Karpas-422 (cell line): ENCODE measurements at places on chromosomes 5 and 9.

DNA sequence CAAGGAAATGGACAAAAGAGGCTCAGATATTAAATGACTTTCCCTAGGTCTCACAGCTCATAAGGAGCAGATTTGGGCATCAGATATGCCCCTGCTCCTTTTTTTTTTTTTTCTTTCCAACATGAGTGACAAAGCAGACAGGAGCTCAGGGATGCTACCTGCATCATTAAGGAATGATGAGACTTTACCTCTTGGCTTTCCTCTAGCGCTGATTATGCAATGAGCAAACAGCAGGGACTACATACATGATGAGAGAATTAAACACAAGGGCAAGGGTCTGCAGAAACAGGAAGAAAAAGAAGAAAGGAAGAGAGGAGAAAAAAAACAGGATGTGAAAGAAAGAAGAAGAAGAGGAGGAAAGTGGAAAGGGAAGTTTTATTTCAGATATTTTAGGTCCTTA lies 179.9 kb downstream of the PPP2R2B start:
- DNase-seq, result no peak

- no peak for DNase-seq
Measured at GRCh38 chr9:133509179-133510083, 15.3 kb downstream of the MYMK start.

GRCh38 chr5:150502106-150502505 lies 5.8 kb upstream of the NDST1 start:
- no peak for DNase-seq

GRCh38 chr9:35232867-35233544 lies 71.2 kb downstream of the UNC13B start:
- no peak for DNase-seq

GRCh38 chr9:14418301-14418940 lies 104.5 kb upstream of the NFIB start:
- no peak for DNase-seq

- DNase-seq, result peak; percentile 62
Measured at GRCh38 chr9:70392189-70392588, 22.3 kb downstream of the KLF9 start.

DNA sequence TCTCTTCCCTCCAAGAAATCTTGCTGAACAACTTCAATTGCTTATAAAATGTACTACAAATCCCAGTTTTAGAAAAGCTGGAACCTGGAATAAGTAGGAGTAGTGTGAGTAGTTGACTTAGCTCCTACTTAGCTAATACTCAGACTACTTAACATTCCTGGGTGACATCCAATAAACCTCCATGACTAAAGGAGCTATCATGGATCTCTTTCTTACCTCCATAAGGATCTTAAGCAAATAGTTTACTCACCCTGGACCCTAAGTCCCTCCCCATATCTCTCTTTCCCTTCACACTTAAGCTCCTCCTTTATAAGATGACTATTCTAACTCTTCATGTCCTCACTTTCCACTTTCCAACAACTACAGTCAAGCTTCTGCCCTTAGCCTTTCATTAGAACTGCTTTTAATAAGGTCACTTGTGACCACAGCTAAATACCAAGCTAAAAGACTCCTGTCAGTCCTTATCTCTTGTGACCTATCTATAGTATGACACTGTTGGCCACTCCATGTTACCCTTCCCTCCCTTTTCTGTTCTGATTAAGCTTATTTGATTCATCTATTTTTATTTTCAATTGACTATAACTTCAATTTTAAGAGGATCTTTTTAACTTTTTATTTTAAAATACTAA lies 194.9 kb downstream of the RFX3 start:
- DNase-seq, result no peak

DNA sequence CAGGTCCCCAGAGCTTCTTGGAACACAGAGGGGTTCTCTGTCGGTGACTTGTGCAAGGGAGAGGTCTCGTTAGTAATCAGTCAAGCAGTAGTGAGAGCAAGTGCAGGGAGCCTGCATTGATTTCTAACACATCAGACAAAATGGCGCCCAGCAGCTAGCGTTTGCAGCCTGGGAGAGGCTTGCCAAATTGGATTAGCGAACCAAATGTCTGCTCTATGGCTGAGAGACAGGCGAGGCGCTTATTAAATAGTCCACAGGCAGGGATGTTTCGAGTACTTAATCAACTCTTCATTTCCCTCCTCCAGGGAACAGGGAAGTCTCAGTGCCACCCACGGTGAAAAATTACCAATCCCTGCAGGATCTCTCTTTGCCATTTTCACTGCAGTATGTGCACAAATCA lies 131.4 kb upstream of the SHB start:
- no peak for DNase-seq

GRCh38 chr9:127452691-127453090 lies 1.4 kb downstream of the LRSAM1 start:
- DNase-seq, result no peak

GRCh38 chr9:92503156-92503555 lies 20.9 kb upstream of the ASPN start:
- DNase-seq, result no peak

GRCh38 chr5:177462021-177462670 lies 11.3 kb downstream of the DBN1 start:
- no peak for DNase-seq

DNA sequence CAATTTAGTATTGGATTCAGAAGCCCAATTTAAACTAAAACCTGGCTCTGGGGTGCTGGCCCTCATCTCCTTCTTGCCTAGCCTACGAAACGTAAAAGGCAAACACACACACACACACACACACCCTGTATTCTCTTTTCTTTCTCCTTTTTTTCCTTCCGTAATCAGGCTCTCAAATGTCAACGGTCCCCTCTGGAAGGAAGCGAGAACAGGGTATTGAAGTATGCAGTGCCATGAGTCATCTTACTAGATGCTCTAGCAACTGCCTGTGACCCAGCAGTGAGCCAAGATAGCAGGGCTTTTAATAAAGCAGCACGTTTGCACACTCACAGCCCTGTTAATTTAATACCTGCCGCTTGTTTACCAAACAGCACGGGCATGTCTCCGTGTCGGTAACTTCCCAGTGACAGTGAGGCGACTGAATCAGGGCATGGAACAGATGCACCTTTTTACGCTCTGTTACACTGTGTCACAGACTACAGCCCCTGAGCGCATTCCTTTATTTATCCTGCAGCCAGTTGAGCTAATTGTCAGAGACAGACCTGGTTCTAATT lies 243.8 kb downstream of the BNC2 start:
- DNase-seq, result peak; percentile 55

DNA sequence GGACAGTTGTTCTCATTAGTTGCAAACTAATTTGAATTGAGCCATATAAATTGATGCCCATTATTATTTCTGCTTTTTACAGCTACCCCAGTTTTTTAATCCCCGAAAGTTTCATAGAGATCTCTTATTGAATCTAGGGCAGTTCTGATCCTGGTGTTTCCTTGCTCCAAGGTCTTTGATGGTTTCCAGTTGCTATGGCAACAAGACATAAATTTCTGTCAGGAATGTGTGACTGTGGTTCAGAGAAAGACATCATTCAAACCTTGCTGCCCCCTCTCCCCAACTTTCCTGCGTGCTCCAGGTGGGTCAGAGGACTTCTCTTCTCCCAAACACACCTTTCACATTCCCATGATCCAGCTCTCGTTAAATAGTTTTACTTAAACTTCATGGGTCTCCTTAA lies 63.4 kb downstream of the TAF11L14 start:
- no peak for DNase-seq

DNA sequence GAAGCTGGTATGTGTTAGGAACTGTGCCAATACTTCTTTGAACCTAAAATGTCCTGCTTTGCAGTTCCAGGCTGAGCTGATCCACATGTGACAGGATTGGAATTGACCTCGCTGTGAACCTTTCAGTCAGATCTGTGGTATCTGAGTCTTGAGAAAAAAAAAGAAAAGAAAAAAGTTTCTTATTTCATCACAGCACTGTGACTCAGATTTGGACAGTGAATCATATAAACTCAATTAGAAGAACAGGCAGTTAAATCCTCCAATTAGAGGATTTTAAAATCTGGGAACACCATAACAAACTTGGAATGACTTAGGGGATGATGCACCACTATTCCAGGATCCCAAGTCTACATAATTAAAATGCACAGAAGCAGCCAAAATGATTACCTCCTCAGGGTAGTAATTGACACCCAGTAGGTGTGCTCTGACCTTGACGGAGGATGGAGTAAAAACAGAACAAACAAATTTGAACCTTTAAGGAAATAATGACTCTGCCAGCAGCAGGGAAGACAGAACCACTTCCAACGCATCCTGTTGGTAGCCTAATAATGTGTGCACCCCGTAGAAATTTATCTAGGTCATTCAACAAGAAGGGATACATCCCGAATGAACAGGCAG lies 57.8 kb upstream of the RAI14 start:
- no peak for DNase-seq

- DNase-seq, result no peak
Measured at GRCh38 chr9:16032799-16033198, 480.0 kb downstream of the CCDC171 start.

DNA sequence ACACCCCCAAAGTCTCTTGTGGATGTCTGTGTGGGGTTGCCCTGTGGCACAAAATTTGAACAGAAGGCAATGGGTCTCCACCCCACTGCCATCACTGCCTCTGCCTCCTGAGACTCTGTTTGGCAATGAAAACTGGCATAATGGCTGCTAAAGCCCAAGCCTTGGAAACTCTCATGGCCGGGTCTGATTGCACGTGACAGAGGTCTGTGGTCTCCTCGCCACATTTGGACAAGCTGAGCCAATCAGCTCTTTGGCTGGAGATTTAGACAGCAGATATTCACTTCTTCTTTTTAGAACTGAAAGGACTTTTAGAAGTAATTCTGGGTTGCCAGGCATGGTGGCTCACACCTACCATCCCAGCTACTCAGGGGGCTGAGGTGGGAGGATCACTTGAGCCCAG lies 5.5 kb downstream of the GGTA1 start:
- DNase-seq, result no peak

DNA sequence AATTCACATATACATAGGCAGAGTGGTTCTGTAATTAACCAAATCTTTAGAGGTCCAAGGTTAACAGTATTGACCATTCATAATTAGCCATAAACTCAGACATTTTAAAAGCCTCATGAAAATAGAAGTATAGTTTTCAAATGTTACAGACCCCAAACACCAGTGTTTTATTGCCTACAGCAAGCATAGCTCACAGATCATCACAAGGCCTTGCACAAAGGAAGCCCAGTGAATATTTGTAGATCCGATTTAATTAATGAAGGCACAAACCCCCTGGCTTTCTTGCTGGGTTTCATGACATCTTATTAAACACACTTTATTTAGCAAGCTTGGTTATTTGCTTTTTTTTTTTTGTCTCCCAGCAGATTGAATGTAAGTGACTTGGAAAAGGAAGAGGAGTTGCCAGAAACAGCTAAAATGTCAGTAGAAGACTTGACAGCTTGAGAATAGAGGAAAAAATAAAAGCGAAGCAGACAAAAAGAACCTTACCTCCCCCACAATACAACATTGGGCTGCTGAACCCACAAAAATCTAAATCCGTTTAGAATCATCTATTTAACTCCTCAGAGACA lies 283.9 kb upstream of the TNC start:
- DNase-seq, result no peak

- DNase-seq, result no peak
Measured at GRCh38 chr9:107635101-107635802, 145.7 kb upstream of the KLF4 start.

DNA sequence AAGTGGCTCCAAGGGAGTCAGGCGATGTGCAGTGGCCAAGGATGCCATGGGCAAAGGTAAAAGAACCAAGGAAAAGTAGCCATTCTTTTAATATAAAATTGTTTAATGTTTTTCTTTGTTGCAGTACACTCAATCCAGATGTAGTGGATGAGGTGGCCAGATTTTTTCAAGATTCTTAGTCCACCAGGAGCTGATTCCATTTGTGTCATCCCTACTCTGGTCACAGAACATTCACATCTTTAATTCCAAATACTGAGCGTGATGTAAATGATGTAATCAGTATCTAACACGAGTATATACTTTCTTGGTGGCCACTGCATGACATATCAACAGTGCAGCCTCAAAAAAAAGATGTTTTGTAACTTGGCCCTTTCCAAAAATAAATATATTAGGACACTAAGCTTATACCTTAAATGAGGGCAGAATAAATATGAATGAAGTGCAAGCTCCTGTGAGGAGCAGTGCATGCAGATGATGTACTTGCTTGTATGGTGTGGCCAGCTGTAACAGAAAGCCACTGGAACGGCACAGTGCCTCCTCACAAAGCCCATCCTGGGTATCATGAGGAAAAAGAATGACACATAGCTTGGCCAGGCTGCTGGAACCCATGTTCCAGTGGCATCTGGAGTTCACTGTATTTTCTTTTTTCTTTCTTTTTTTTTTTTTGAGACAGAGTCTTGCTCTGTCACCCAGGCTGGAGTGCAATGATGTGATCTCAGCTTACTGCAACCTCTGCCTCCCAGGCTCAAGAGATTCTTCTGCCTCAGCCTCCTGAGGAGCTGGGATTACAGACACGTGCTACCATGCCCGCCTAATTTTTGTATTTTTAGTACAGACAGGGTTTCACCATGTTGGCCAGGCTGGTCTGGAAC lies 6.5 kb upstream of the SPATA24 start:
- no peak for DNase-seq

GRCh38 chr5:122300374-122300773 lies 11.7 kb upstream of the SNCAIP start:
- DNase-seq, result no peak

- DNase-seq, result no peak
Measured at GRCh38 chr5:107426872-107427271, 243.9 kb downstream of the EFNA5 start.

DNA sequence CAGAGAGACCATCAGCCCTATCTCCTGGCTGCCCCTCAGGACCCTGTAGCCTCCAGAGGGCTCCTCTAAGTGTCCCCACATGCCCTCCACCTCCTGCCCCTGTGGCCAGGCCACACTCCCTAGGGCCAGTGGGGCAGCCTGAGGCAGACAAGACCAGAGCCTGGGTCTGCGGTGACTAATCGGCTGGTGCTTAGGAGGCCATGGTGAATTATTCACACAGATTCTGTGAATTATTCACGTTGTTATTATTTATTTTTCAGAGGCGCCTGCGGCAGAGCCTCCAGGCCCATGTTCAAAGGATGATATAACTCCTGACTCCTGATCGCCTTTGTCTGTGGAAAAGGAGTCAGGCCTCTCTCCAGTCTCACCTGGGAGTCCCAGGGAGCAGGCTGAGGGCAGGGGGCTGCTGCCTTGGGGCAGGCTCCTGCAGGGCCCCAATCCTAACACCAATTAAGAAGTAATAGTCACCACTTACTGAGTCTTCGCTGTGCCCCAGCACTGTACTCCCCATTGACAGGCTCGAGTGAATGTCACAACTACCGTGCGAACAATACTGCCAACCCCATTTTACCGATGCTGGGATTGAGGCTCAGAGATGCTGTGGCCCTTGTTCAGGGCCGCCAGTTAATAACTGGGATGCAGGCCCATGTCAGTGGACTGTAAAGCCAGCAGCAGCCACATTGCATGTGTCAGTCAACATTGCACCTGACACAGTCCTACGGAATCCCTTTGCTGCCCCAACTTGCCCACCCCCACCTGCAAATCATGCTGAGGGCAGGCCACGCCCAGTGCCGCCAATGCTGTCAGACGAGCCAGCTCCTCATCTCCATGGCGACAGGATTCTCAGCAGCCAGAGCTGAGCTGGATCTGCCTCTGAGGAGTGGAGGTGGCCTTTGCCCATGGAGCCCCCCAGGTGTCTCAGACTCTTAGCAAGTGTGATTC lies 94.9 kb downstream of the PCDH1 start:
- peak; percentile 89 for DNase-seq

GRCh38 chr9:135804581-135805421 lies 102.5 kb downstream of the CAMSAP1 start:
- DNase-seq, result peak; percentile 69

- DNase-seq, result no peak
Measured at GRCh38 chr9:13688990-13689600, 409.6 kb upstream of the MPDZ start.

GRCh38 chr9:93698140-93698908 lies 121.9 kb downstream of the PHF2 start:
- DNase-seq, result no peak

GRCh38 chr9:109856785-109857184 lies 76.8 kb downstream of the PALM2AKAP2 start:
- DNase-seq, result no peak
